Osteocyte (in vitro differentiated cells): ENCODE measurements at places on chromosomes 16 and 17. TPM values are rescaled to one million over a fixed set of nuclear protein-coding genes. Genes with fewer than 3 reads are reported as not detected.

DNA sequence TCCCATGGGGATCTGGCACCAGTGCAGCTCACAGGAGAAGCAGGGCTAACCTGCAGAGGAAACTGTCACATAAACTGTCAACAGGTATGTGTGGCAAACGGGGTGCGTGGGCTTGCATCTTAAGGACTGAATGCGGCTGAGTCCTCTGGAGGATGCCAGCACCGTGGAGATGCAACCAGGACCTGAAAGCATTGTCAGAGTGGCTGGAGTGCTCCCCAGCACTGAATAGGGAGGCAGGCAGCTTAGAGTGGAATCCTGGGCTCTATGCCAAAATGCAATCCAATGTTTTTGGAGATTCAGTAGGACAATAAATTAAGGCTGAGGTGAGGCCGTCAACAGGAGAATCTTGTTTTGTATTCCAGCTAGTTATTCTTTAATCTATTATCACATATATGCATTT lies 21.3 kb upstream of the SALL1 start:
- no peak overlapping the region for H3K27ac ChIP-seq
- H3K27me3 ChIP-seq: no peaks in the 10 kb centered on the region
- H3K4me1 ChIP-seq: no peaks in the 10 kb centered on the region
- no peak overlapping the region for H3K4me3 ChIP-seq
- no peak for DNase-seq
- no peaks in the 10 kb centered on the region for H3K36me3 ChIP-seq

DNA sequence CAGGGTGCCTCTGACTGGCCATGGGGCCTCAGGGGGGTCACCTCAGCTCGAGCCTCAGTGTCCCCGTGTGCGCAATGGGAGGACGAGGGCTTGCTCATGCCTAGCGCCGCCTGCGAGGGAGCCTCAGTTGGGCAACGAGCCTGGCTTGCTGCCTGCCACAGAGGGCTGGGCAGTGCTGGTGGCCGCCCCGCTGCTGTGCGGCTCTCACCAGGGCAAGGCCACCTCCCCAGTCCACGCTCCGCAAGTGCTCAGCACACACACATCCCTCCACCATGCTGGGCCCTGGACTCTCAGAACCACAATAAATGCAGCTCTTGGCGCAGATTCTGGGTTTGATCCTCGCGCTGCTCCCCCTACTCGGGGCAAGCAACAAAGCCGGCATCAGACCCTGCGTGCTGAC lies 76.2 kb downstream of the ENGASE start:
- no peaks in the 10 kb centered on the region for H3K4me1 ChIP-seq
- peaks cover 5% of the 10 kb centered on the region for H3K27me3 ChIP-seq
- no peaks in the 10 kb centered on the region for H3K36me3 ChIP-seq
- H3K27ac ChIP-seq: no peak overlapping the region
- no peak overlapping the region for H3K4me3 ChIP-seq
- DNase-seq: no peak

DNA sequence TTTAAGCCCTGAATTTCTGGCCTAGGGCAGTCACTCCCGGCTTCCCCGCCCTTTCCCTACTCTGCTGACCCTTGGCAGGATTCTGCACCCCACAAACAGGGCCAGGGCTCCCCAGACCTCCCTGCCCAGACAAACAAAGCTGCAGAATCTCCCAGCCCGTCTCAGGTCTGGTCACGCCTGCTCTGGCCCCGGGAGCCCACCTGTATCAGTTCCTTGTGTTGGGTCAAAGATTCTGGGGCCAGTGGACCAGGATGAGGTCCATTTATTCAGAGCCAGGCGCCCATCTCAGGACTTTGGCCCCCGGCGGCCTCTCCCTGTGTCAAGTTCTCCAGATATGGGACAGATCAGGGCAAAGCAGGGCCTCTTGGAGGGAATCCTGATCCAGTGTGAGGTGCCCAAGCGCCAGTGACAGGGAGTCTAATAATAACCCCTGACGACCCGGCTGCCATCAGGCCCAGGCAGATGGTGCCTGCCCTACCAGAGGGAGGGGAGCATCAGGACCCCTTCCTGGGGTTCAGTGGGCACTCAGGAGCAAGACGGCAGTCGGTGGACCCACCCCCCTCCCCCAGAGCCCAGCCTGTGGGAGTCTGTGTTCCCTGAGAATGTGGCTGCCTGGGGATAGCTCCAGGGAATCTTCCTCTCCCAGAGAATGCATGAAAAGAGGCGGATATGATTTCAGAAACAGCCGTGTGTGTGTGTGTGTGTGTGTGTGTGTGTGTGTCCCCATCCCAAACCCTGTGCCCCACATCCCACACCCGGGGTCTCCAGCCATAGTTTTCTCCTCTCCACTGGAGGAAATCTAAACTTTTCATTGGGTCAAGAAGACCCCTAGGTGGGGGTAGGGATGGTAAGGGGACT lies 1.3 kb downstream of the TTYH2 start:
- peaks cover 40% of the 10 kb centered on the region for H3K4me1 ChIP-seq
- H3K27ac ChIP-seq: no peak overlapping the region
- peak overlapping the region; percentile 14 for H3K4me3 ChIP-seq
- peaks cover 11% of the 10 kb centered on the region for H3K36me3 ChIP-seq
- no peaks in the 10 kb centered on the region for H3K27me3 ChIP-seq

DNA sequence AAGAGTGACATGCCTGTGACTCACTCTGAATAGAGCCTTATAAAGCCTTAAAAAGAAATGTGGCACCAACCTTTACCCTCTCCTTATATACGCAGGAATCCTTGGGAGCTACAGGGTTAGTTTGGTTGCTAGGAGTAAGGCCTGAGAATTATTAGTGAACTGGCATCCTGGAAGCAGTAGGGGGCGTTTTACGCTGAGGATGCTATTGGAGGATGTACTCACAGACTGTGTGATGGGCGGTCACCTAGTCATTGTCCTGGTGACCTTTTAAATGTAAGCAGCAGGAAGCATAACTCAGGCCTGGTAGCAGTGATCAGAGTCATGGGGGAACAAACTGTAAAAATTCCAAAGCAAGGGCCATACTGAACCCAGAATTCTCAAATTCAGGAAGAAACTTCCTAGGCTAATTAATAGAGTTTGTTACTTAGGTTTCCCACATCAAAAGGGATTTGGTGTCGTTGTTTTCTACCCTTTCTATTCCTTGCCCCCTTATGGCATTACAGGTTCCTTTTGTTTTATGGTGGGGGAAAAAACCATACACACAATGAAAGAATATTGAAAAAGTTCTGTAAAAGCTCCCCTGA lies 153.8 kb downstream of the SNX11 start:
- H3K4me1 ChIP-seq: no peaks in the 10 kb centered on the region
- no peak for DNase-seq
- no peak overlapping the region for H3K27ac ChIP-seq
- no peaks in the 10 kb centered on the region for H3K36me3 ChIP-seq
- peaks cover 79% of the 10 kb centered on the region for H3K27me3 ChIP-seq

DNA sequence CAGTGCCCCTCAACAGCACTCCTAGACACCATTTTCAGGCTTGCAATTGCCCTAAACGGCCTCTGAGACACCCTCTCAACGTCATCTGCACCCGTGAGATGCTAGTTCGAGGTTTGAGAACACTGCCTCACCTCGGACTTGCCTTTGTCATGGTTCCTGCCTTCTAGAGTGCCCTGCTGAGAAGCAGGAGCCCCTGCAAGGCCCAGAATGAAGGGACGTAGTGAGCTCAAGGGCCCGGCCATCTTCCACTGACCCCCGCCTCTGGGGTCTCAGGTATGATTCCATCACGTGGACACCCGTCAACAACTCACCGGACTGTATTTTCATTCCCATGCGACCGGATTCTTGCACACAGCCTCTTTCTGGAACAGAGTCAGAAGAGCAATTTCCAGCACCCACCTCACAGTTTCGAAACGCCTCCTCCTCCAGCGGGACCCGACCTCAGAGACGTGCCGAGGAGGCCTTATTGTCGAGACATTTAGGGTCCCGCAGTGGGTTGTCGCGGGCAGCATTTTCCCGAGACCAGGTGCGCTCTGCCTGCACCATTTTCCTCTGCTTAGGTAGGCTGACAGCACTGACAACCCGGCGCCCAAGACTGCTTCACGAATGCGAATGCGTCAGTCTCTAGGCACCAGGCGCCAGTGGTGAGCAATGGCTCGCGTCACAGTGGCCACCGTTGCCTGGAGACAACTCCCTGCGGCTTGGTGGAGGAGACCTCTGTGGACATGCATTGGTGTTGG lies 999.9 kb downstream of the KCNJ18 start:
- no peaks in the 10 kb centered on the region for H3K4me1 ChIP-seq
- peak; percentile 78 for DNase-seq
- H3K27me3 ChIP-seq: no peaks in the 10 kb centered on the region
- H3K36me3 ChIP-seq: no peaks in the 10 kb centered on the region

DNA sequence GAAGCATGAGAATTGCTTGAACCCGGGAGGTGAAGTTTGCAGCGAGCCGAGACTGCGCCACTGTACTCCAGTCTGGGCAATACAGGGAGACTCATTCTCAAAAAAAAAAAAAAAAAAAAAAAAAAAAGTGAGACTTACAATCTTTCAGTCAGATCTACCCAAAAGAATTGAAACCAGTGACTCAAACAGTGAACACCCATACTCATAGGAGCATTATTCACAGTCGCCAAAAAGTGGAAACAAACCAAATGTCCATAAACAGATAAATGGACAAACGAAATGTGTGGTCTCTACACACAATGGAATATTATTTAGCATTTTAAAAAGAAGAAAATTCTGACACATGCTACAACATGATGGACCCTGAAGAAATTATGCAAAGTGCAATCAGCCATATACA lies 9.1 kb upstream of the SCNN1B start:
- H3K36me3 ChIP-seq: no peaks in the 10 kb centered on the region
- H3K4me3 ChIP-seq: no peak overlapping the region
- H3K27ac ChIP-seq: no peak overlapping the region
- H3K4me1 ChIP-seq: no peaks in the 10 kb centered on the region

DNA sequence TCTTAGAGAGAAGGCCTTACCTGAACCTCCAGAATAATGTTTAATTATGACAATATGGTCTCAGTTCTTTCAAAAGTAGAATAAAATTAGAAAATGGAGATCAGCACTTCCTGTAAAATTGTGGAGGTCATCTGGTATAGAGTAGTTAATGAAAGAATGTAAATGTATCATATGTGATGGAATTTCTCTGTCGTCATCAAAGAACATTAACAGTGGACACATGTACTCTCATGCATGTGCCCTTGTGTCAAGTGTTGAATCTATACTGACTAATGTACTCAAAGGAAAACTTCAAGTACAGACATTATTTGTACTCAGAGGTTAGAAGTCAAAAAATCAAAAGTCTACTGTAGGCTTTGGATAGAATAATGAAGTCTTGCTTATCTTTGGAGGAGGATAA lies 129.2 kb upstream of the MYOCD start:
- peaks cover 1% of the 10 kb centered on the region for H3K4me1 ChIP-seq
- H3K27ac ChIP-seq: no peak overlapping the region
- no peaks in the 10 kb centered on the region for H3K36me3 ChIP-seq
- DNase-seq: no peak
- no peak overlapping the region for H3K4me3 ChIP-seq

GRCh38 chr16:28098959-28099945 lies 35.7 kb upstream of the GSG1L start:
- H3K4me1 ChIP-seq: no peaks in the 10 kb centered on the region
- no peak for DNase-seq
- H3K27me3 ChIP-seq: no peaks in the 10 kb centered on the region
- H3K27ac ChIP-seq: no peak overlapping the region
- no peak overlapping the region for H3K4me3 ChIP-seq

DNA sequence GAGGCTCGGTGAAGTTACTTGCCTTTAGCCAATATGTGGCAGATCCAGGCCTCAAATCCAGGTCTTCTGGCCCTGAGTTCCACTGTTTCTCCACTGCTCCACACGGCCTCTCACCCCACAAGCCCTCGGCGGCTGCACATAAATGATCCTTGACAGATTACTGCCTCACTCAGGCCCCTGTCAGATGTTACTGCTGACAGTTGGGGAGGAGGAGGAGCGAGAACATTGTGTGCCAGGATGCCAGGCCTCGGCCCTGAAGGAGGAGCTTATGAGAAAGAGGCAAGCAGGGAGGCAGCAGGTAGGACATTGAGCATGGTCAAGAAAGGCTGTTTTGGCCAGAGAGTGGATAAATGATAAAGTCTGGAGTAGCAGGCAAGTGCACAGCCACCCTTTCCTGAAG lies 88.6 kb downstream of the RAB11FIP4 start:
- H3K4me1 ChIP-seq: no peaks in the 10 kb centered on the region
- no peak overlapping the region for H3K27ac ChIP-seq
- H3K27me3 ChIP-seq: peaks cover 49% of the 10 kb centered on the region
- no peak overlapping the region for H3K4me3 ChIP-seq

- no peaks in the 10 kb centered on the region for H3K27me3 ChIP-seq
- no peak for DNase-seq
- no peak overlapping the region for H3K27ac ChIP-seq
- no peaks in the 10 kb centered on the region for H3K36me3 ChIP-seq
- no peaks in the 10 kb centered on the region for H3K4me1 ChIP-seq
Observed at GRCh38 chr16:88346680-88347505, 35.9 kb upstream of the ZNF469 start.

Gene KRTAP2-1
- total RNA-seq: not detected in 2 replicates

Gene CLDN6
- total RNA-seq: 0.32 TPM in 1 of 2 replicates, not detected in the other

Gene BCAR1
- 126 and 138 TPM in 2 replicates for total RNA-seq

Gene HOXB7
- total RNA-seq: not detected in 2 replicates

Gene KRTAP4-6
- not detected in 2 replicates for total RNA-seq
